ENCODE measurements at places on chromosomes 13 and 19.
A peak's percentile ranks its signal among the peaks of the same experiment; 100 is the strongest.

- peak; percentile 31 for DNase-seq
Observed at GRCh38 chr19:48283908-48284307, 14.0 kb downstream of the ZNF114 start.

DNA sequence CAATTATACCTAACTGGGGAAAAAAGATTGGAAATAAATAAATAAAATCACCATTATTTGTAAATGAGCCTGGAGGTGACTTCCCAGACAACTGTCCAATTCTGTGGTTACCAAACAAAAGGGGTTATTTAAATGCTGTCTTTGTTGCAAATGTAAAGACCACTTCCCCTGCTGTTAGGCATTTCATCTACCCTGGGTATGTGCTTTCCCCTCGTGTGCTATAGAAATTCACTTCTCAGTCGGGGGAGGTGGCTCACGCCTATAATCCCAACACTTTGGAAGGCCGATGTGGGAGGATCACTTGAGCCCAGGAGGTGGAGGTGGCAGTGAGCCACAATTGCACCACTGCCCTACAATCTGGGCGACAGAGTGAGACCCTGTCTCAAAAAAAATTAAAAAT, 101.9 kb upstream of the AKAP11 start:
- peak; percentile 85 for DNase-seq

DNA sequence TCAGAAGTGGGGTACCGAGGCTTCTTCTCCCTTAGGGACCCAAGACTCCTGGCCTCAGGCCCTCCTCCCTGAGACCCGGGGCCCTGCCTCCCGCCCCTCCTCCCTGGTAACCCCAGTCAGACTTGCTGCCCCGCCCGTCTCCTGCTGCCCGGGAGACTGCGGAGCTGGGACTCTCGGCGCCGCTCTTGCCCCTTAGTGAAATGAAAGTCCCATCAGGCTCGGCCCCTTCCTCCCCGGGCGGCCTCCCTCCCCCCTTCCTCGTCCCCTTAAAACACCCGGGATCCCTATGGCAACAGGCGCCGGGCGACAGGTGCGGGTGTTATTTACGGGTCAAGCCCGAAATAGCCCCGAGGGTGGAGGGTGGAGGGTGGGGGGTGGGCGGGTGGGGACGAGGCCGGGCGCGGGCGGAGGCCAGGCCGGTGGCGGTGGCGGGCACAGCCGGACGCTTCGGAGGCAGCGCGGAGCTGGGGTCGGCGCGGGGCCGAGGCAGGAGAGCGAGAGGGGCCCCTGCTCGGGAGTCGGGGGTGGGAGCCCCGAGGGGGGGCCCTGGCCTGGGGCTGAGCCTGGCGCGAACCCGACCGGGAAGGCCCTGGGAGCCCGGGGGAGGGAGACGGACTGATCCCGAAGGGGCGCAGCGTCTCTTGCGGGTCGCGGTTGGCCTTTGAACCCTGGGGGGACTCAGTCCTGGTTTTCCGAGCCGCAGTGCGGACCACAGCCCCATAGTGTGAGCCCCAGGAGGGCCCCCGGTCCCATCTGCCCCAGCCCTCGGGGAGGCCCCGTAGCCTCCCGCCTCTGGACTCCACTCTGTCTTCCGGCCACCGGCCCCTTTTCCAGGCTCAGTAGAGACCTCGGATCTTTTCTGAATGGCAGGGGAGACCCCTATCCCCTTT, at the start of gene CACNG6:
Gene CACNG6, plus strand, starts transcription at position 414 of the 890 bp plus-strand sequence. CDS start 1,241 bp downstream, outside the sequence.
- peak; percentile 67 for DNase-seq

DNA sequence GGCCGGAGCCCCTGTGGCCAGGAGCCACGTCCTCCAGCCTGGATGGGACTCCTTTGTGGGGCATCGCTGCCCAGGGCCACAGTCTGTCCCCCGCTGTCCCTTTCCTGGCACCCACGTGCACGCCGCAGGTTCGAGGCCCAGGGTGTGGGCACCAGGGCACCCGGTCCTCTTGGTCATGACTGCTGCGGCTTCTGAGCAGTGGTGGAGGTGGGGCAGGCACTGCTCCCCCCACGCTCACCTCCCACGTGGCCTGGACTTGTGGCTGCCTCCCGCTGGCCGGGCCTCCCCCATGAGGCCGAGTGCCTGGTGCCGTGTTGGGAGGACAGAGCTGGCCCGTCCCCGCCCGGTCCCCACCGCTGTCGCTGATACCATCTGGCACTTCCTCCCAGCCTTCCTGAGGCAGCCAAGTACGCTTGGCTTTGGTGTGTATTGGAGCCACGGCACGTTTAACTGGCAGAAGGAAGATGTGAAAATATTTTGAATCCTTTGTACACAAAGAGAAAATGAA, 12.8 kb downstream of the SPPL2B start:
- no peak for DNase-seq

Data from mesendoderm (in vitro differentiated cells).